ENCODE measurements at places on chromosomes 16 and 17. TPM values are rescaled to one million over a fixed set of nuclear protein-coding genes. Genes with fewer than 3 reads are reported as not detected.

DNA sequence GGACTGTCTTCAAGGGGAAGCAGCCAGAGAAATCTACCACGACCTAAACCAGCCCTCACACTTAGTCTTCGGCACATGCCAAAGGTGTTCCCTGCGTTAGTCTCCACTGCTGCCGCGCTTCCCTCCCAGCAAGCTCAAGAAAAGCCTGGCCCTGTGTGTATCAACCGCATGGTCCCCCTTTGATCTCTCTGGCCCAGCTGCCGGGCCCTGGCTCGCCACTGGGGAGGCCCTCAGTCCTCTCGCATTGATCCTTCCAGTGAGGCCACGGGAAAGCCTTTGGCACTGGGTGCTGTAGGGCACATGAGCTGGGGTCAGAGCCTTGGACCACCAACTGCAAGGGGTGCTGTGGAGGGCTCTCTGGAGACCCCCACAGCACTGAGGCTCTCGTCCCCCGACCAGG is 29.6 kb upstream of the KLHDC4 start:
- ATAC-seq, result no peak

DNA sequence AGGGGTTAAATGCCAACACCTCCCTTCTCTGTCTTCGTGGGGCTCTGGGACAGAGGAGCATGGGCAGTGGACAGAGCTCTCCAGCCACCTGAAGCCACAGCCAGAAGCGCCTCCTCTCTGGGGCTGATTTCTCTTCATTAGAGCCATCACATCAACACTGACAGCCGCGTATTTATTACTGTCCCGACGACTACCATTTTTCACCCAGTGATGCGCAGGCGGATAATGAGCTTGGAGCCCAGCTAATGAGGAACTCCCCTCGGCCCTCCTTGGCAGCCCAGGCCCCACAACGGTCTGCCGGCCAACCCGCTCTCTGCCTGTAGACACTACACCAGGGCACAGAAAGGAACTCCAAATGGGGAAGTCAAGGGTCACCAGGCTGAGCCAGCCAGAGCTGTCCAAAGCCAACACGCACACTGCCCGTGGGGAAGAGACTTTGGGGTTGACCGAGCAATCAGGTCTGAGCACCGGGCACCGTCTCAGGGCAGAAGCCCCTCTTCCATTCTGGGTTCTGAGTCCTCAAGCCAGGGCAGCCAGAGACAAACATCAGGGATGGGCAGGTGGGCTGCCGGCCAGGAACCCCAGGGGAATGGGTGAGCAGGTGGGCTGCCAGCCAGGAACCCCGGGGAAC is 13.2 kb downstream of the SDK2 start:
- no peak for ATAC-seq

CAVIN1 gene
- 615 TPM for total RNA-seq

DNA sequence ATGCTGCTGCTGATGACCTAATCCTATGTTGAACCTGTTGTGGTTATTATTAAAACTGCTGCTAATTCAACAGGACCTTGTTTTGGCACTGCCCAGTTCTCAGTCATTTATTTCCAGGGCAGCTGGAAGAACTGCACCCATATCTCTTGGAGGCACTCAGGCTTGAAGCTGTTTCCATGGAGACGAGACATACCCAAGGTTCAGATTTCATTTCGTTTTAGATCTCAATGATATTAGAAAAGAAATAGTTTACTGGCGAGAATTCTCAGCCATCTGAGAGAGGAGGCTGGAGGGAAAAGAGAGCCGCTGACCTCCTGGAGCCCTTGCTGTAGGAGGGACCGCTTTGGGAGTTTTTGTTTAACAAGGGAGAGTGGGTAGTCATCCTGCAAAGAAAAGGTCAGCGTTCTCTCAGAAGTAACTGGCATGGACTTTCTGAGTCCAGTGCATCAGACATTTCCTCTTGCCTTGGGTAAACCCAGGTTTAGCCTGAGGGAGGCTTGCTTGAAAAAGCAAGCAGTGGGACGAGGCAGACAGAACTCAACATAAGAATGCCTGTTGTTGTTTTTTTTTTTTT is 75.4 kb downstream of the YPEL2 start:
- ATAC-seq, result peak; percentile 31

DNA sequence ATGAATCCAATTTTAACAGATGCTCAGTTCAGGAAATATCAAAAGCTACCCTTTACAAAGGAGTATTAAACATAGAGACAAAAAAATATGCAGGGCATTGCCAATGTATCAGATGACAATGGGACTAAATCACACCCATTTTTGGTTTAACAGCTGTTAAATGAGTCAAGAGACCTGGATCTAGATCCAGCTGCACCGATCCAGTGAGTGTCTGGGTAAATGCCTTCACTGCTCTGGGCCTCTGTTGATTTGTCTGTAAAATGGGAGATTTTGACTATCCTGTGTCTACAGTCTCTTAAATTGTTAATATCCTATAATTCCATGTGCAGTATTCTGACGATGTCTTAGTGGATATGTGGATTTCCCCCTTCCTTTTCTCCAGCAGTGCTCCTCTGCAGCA is 16.4 kb downstream of the KRT23 start:
- ATAC-seq, result no peak

DNA sequence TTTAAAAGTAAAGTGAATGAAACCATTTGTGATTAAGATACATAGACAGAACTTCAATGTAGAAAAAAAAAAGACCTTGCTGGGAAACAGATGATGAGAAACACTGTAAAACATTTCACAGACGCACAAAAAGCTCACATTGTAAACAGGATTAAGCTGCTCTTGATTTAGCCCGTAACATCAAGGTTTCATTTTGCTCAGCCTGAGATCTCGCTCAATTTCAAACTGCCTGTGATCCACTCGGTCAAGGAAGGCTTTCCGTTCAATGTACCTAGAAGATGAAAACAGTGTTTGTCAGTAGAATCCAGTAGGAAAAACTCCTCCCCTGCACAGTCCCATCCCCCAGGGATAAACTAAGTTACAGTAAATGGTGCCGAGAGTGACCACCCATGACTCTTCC is 42.3 kb upstream of the BCAR1 start:
- ATAC-seq, result no peak

- ATAC-seq, result no peak
Measured at GRCh38 chr17:73394512-73395450, 83.0 kb upstream of the CDC42EP4 start.

- peak; percentile 39 for ATAC-seq
Measured at GRCh38 chr17:76384987-76385891, 830 bp downstream of the SPHK1 start.

GRCh38 chr16:2470234-2470601 is 879 bp upstream of the NTN3 start:
- ATAC-seq, result no peak

DNA sequence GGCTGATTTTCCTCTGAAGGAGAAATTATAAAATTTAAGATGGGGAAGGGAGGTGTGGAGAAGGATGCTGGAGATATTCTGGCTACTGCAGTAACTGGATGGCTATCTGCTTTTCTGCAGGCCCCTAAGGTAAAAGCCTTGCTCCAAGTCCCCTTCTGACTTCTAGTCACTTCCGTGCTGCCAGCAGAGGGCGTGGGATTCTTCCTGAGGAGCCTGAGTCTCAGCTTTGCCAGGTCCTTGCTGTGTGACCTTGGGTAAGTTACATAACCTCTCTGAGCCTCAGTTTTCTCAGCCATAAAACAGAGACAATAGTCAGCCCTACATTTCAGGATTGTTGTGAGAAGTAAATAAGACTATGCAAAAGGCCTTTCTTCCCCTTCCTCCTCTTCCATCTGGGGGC is 24.3 kb upstream of the TMEM220 start:
- ATAC-seq, result no peak

DNA sequence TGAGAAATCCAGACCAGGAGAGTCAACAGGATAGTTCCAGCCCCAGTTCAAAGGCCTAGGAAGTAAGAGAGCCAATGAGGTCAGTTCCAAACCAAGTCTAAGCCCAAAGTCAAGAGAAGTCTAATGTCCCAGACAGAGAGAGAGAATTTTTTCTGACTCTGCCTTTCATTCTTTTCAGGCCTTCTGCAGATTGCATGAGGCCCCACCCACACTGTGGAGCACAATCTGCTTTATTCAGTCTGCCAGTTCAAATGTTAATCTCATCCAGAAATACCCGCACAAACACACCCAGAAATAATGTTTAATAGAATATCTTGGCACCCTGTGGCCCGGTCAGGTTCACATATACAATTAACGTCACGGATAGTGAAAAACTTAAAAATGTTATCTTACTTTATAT is 962.4 kb upstream of the SOX9 start:
- no peak for ATAC-seq

- ATAC-seq, result no peak
Measured at GRCh38 chr17:14211801-14212200, 24.9 kb downstream of the CDRT15 start.

ALDH3A1 gene
- 4.4 TPM for total RNA-seq

DNA sequence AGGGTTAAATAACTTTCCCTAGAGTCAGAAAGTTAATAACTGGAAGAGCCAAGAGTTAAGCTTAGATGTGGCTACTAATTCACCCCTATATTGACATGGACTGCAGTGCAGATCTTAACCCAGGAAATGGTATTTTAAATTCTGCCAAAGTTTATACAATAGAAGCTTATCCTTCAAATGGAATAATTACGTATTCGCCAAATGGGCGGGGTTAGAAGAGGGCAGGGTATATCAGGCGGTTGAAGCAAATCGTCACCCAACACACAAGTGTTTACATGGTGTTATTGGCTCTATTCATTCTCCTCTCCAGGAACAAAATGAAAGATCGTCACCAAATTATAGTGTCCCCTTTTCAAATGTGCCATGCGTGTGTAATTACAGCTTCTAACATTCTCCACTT is 182.7 kb downstream of the PRKCB start:
- no peak for ATAC-seq

DNA sequence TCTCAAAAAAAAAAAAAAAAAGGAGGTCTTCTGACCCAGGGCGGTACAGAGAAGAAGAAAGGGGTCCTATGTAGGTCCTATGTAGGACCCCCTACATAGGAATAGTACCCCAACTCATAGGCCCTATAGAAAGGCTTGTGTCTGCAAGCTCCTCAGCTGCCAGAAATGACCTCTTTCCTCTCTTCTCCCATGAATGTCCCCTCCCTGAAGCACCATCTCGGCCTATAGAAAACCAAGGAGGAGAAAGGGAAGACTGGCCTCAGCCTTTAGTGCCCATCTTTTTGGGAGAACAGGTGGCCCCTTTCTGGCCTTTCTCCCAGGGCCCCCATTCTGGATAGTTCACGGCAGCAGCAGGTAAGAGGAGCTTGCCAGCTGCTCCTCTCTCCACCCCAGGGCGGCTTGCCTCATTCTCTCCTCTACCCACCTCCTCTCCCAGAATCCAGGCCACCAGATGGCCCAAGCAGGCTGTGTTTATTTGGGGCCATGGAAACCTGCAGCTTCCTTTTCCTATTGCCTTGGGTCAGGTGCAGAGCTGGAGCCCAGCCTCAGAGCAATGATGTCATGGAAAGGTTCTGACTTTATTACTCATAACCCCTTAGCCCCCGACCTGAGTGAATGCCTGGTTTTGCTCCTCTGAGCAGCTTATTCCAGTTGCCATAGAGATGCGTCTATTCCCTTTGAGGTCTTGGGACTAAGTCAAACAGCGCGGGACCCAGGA is 1.6 kb upstream of the MRPL58 start:
- ATAC-seq, result peak; percentile 50
